ENCODE measurements at places on chromosomes 16 and 17.

DNA sequence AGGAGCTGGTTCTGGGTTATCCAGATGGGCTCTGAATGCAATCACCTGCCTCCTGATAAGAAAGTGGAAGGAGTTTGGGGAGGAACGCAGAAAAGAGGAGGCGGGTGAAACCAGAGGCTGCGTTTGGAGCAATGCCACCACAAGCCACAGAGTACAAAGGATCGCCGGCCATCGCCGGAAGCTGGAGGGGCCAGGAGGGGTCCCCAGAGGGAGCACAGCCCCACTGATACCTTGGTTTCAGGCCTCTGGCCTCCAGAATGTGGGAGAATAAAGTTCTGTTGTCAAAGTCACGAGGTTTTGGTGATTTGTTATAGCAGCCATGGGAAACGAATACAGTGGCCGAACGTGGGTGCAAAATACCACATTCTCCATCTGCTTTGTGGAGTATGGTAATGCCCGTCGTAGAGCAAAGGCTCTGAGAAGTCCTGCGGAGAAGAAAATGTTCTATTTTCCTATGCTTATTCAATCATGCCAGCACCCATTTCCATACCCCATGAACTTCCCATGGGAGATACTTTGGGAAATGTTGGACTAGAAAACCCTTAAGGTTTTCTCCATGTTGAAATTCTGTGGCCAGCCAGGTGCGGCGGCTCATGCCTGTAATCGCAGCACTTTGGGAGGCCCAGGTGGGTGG lies 51.4 kb downstream of the ZDHHC7 start:
- no peak for DNase-seq

DNA sequence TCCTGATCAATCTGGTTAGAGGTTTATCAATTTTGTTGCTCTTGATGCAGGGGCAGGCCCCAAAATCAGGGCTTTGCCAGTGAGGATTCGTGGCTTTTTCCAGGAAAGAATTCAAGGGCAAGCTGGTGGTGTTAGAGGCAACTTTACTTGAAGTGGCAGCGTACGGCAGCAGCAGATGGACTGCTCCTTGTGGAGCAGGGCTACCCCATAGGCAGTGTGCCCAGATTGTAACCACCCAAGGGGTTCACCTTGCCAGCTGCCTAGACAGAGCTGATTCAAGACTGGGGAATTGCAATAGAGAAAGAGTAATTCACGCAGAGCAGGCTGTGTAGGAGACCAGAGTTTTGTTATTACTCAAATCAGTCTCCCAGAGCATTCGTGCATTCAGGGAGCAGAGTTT lies 16.7 kb downstream of the DRC7 start:
- DNase-seq, result no peak

DNA sequence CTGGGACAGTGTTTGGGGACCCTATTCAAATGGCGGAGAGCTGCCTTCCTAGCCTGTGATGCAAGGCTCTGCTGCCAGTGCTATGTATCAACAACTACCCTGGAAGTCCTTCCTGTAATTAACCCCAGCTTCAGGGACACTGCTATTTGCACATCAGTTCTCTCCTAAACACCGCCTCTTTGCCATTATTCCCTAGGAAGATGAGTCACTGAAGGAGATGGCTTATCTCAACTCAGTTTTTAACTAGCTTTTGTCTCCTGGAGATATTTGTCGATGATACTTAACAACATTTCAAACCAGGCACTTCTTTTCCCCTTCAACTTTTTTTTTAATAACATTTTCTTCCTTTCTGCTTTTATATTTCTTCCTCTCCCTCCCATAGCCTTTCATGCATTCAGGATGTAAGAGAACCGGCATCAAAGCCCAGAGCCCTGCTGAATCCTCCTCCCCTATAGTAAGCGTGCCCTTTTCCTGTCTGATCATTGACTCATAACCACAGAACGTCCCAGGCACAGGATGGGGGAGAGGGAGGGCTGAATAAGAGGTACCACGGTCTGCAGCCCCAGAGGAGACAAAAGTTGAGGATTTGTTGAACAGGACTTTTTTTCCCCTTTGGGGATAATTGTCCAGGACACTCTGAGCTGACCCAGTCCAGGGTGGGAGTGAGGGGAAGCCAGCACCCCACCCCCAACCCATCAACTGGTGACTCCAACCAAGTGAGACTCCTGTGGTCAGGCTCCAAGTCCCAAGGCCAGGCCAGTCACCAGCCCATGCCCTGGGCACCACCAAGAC lies 387.8 kb upstream of the SALL1 start:
- DNase-seq, result no peak

DNA sequence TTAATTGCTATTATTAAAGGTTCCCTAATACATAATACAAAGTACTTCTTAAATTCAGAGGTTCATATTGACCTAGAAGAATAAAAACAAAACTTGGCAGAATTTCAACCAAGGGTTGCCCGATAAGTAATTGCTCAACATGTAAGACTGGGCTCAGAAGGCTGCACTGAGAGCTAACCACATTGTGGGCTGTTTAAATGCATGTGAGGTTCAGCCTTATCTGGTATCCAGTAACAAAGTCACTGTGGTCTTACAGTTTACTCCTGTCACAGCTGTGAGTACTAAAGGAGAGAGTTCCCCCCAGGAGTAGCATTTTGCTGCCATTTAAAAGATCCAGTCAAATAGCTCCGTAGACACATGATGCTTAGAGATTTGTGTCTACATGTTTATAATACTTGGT lies 1.6 kb upstream of the DHRS11 start:
- DNase-seq, result peak; percentile 2

DNA sequence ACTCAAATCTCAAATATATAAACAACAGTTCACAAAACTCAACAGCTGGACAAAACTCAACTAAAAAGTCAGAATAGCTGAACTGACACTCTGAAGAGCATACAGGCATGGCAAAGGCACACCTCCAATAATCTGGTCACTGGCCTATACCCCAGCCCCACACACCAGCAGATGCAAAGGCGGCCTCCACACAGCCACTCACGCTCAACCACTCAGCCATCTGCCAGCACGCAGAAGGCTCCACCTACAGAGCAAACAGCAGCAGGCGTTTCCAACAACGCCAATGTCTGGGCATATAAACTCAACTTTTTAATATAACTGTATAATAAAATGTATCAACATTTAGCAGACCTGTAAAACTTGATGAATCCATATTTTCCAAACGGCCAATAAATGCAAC lies 17.2 kb downstream of the USP7 start:
- DNase-seq, result no peak

DNA sequence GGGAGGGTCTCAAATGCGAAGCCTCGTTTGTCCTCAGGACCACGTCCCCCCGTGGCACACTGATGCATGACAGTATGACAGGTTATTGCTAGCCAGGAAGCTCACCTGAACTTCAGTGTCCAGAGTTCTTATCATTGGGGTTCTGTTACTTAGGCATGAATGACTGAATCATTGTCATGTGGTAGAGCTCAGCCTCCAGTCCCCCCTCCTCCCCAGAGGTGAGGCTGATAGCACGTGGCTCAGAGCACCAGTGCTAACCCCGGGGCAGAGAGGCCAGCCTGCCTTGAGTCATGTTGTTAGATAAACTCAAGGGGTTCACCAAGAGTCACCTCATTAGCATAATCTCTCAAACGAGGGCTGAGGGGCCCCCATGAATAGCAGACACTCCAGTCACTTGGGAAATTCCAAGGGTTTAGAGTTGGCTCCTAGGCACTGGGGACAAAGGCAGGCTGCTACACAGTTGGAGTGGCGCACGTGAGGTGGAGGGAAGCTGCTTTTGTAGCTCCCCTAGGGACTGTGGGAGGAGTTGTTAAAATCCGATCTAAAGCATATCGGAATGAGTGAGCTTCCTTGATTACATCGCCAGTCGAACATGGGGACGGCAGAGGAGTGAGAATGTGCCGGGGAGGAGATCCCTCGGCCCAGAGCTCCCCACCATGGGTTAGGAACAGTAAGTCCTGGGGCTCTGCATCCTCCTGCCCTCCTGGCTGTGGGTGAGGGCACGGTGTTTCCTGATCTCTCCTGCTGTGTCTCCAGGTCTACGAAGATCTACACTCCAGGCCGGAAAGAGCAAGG lies 18.2 kb downstream of the DHX38 start:
- no peak for DNase-seq

Data from inflammatory macrophage treated with lipopolysaccharide for 1 hour (primary cell).